ENCODE measurements at places on chromosomes 7 and 10.

DNA sequence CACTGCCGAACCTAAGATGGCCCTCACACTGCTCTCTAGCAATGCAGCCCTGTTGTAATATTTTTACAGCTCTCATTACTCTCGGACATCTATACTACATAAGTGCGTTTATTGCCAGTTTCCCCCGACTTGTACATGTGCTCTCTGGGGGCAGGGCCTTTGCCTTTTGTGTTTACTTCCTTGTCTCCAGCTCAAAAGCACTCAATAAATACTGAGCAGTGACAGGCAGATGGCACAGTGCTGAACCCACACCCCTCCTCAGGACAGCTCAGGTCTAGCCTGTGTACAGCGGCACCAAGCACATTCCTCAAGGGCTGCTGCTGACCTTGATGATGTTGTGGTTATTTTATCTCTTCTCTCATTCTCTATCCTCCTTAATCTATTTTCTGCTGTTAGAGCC lies 68.0 kb upstream of the ELMO1 start:
- no peak for DNase-seq

DNA sequence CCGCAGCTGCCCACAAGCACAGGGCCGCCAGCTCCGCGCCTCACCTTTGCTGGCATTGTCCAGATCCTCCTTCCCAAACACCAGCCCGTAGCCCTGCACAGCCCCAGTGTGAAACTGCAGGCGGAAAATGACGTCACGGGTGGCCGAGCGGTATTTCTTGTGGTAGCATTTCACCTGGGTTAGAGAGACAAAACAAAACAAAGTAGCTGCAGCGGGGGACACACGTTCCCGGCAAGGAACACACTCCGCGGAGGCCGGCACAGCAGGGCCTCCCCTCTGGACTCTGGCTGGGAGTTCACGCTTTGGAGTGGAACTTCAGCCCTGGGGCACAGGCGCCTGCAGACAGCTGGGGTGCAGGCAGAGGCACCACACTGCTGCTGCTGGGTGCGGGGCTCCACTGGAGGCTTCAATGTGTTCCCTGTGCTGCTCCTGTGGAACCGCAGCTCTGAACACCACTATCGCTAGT lies 181.1 kb downstream of the TNS3 start:
- no peak for DNase-seq

DNA sequence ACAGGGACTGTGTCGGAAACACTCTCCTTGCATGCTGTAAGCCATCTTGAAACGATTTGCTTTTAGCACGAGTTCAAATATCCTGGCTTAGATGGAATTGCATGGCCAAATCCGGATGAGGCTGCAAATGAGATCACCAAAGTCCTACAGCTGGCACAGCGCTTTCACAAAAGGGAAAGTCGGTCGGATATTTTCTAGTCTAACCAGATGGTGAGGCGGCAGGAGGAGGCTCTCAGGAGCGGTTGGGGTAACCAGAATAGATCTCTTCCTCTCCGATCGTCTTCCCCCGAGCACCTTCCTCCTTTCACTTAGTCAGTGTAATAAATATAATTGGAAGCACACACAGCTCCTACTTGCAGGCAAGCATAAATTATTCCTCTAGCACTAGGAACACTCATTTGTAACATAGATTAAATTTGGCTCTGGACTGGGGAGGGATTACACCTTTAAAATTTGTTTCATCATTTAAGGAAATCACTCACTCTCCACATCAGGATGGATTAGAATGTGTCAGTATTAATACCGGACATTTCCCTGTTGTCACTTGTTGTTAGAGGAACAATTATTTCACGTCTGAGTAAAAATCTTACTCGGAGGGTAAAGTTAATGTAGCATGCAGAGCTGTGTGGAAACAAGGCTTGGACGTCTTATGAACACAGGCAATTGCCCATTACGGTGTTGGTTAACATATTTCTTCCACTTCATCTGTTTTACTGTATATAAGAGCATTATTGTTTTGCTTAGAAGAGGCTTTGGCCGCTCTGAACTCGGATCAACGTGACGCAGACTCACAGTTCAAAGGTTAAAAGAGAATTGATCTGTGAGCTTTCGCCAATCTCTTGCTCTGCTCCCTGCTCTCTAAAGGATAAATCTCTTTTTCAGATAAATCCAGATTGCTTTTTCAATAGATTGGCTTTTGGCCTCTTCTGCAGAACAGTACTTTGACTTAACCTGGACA lies 857.9 kb downstream of the TYW1 start:
- no peak for DNase-seq

DNA sequence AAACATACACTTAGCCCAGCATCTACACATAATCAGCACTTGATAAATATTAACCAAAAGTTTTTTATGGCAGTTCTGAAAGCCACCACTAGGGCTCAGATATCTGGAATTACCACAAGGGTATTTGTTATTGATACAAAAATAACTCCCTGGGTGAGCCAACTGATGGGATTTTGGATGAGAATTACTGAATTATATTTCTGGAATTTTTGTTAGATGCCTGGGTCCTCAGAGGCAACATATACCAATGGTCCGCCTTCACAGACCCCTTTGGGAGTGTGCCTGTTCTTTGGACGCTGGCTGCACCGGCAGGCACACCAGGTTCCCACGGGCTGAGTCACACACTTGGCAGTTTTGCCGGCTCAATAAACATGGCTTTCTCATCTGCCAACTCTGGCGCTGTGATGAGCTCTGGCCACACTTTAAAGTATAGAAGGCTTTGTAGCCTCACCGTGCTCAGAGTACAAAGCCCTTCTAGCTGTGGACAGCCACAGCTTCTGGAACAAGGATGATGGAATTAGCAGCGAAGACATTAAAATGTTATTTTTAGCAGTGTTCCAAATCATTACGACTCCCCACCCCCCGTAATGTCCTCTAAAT lies 24.5 kb upstream of the EEPD1 start:
- peak; percentile 92 for DNase-seq

DNA sequence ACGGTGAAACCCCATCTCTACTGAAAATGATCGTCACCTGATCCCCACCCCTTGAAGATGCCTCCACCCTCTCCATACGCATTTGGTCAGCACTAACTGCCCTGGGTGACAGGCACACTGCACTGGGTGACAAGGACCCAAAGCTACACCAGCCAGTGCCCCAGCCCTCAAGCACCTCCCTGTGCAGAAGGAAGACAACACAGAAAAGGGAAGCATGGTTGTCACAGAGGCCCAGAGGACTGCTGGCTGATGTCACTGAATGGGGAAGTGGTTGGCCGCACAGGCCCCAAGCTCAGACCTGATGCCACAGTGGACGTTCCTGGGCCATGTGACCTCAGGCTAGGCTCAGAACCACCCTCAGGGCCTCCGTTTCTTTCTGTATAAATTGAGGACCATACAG lies 4.2 kb upstream of the PILRA start:
- peak; percentile 29 for DNase-seq

GRCh38 chr10:49407552-49408137 lies 11.8 kb upstream of the DRGX start:
- DNase-seq, result peak; percentile 84

DNA sequence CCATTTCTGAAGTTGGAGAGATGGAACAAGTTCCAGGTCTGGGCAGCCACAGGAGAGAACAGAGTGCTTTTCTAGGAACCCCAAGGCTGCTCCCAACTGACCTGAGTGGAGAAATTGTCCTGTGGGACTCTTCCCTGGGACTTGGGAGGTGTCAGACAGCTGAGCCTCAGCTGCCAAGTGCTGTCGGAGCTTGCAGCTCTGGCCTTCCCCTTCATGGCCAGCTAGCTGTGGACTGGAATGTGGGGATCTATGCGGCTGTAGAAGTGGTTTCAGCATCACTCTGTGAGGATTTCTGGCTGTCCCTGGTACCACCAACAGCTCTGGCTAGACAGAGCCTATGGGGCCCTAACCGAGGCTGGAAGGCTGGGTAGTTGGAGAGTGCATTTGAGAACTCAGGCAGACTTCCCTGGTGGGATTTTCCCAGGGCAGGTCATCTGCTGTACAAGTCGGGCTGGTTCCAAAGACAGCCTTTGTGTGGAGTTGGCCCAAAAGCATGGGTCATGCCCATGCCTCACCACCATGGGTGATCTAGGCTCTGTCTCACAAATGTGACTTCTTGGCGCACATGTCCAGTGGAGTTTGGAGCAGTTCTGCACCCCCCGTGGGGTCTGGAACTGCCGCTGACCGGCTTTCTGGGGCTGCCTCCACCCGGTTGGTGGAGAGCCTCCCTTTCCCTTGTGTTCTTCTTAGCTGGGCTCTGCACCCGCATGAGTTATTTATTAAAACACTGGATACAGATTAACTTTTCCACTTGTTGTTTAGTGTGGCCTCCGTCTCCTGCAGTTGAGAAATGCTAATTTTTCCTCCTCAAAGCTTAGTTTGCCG lies 10.9 kb downstream of the SUFU start:
- peak; percentile 35 for DNase-seq

DNA sequence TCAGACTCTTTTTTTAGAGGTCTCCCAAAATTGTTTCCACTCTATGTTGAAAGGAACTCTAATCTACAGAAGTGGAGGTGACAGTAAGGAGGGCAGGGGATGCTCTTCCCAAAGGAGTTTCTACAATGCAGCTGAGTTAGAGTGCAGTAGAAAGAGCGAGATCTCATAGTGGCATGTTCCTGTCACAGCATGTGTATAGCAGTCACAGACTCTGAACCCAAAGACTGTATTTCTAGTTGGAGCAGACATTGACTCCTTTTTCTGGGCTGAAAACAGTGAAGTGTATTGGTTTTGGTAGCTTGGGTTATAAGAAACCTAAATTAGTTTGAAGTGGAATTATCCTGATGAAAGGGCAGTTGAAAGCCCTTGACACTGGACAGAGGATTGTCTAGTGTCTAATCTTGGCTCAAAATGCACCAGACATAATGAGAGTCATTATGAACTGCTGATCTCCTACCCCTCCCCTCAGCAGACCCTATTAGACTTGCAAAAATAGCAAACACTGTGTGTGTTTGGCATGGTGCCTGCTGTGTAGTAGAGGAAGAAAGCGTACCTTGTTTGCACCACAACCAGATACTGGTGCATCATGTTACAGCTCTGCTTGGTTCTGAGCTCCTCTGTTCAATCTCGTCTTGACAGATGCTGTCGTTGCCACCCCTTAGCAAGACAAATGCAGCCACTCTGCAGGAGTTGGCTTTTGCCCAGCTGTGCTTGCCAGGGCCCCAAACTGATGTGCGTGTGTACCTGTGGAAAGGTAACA lies 336.0 kb downstream of the AUTS2 start:
- DNase-seq, result no peak

DNA sequence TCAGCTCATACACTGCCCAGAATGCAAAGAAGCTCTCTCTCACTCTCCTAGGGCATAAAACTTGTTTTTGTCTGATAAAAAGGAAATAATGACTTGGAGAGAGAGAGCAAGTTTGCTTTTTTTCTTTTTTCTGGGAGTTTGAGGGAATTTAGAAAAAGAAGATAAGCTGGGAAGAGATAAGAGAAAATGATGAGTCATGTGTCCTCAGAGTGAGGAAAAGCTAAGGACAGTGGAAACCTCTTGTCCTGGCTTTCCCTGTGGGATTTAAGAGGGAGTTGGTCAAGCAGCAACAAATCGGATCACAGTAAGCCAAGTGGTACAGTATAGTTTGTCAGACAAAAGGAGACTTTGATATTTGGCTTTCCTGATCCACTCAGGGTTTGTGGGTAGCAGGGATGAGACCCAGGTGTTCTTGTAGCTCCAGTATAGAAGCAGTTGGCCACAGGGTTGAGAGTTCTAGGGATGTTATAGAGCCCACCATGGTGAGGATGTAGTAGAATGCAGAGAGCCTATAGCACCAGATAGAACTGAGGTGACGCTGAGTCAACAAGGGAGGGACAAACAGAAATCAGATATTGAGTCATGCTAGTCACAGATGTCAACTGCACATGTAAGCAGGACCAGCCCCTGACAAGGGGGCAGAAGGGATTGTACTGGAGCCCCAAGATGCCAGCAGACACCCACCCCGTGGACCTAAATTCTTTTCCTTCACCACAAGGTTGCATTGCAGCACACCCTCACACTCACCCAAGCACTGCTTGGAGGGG lies 219.3 kb upstream of the TAC1 start:
- no peak for DNase-seq

DNA sequence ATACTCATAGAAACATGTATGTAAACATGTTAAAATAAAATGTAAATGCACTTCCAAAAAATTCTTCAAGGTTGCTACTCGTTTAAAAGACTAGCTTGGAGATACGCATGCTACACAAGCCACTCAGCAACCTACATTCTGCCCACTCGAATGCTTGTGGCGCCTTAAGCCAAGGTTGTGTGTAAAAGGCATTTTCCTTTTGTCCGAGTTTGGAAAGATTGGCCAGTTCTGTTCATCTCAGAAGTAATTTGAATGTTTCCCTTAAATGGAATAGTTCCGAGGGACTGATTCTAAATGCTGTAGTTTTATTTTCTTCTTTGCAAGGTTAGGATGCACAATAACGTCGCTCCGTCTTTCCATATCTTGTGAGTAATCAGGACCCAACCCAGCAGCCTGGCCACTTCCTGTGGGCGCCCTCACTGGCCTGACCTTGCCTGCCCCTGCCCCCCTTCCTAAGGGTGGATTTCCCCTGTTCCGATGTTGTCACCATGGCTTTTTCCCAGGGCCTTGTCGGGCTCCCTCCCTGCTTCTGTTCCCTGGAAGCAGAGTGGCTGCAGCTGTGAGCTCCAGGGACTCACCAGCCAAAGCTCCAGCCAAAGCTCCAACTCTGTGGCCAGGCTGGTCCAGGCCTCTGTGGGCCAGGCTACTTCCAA lies 70.6 kb downstream of the PTPRE start:
- DNase-seq, result peak; percentile 45

DNA sequence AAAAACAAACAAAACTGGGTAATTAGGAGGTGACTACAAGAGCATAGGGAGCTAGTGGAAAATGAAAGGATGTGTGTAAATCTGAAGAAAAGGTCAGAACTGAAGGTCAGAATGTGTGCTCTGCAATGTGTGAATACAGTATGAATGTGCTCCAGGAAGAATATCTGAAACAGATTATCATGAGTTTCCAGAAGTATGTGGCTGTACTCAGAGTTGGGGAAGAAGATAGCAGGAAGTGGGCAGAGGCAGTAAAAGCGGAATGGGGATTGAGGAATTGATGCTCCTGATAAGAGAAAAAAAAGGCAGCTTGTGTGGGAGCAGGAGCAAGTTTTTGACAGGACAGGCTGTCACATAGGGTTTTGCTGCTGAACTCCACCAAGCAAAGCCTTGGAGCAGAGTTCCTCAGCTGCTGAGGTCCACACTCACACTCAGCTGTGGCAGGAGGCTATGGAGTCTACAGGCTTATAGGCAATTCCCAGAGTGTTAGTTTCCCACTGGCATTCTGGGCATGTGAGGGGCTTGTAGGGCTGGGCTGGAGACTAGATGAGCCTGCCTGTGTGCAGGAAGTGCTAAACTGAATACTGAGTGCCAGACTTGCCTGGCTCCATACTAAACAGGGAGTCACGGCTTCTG lies 22.9 kb downstream of the H2AZ2 start:
- DNase-seq, result no peak

DNA sequence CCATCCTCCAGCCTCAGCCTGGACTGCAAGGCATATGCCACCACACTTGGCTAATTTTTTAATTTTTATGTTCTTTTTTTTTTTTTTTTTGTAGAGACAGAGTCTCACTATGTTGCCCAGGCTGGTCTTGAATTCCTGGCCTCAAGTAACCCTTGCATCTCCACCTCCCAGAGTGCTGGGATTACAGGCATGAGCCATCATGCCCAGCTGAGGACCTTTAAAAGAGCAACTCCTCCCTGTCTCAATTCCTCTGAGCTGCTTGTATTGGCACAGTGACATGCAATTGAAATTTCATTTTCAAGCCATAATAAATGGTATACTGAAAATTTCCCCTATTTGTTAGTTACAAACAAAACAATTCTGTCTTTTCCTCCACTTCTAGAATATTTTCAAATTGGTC lies 19.5 kb downstream of the DNAJB9 start:
- DNase-seq, result no peak

GRCh38 chr7:15561835-15562234 lies at the start of gene AGMO:
Gene AGMO, minus strand, starts transcription at chr7:15562015.
- peak; percentile 52 for DNase-seq

GRCh38 chr7:132825932-132826835 lies 249.9 kb upstream of the PLXNA4 start:
- DNase-seq, result no peak

Measured in body of pancreas (tissue), 4 donors.